Activated CD4-positive, alpha-beta T cell treated with anti-CD3 and anti-CD28 coated beads for 1 hour (primary cell): ENCODE measurements at places on chromosomes 6 and 20.

DNA sequence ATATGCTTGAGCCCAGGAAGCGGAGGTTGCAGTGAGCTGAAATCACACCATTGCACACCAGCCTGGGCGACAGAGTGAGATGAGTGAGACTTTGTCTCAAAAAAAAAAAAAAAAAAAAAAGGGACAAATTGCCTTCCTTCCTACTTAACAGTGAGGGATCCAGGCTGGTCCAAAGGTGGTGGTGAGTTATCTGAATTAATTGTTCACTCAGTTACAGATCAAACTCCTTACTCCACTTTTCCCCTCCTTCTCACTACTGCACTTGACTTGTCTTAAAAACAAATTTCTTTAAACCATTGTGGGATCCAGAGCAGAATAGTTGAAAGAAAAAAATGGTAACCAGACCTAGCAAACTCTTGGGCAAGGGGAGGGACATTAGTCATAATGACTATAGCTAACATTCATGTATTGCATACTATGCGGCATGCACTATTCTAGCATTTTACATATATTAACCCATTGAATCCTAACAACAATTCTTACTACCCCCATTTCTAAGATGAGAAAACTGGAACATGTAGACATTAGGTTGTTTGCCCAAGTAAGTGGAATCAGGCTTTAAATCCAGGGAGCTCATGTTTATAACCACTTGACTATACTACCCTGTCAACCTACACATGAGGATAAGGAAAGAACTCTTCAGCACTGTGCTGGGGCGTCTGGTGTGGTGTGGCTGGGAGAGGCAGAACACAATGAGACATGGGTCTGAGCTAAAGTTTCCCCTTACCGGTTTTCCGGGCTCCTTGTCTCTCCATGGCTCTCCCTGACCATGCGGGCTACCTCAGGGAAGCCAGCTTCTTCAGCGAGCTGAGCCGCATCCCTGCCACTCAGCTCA lies 1.5 kb downstream of the GPANK1 start:
- DNase-seq: no peak

- no peak for DNase-seq
Observed at GRCh38 chr20:620246-620645, 10.1 kb upstream of the TCF15 start.

DNA sequence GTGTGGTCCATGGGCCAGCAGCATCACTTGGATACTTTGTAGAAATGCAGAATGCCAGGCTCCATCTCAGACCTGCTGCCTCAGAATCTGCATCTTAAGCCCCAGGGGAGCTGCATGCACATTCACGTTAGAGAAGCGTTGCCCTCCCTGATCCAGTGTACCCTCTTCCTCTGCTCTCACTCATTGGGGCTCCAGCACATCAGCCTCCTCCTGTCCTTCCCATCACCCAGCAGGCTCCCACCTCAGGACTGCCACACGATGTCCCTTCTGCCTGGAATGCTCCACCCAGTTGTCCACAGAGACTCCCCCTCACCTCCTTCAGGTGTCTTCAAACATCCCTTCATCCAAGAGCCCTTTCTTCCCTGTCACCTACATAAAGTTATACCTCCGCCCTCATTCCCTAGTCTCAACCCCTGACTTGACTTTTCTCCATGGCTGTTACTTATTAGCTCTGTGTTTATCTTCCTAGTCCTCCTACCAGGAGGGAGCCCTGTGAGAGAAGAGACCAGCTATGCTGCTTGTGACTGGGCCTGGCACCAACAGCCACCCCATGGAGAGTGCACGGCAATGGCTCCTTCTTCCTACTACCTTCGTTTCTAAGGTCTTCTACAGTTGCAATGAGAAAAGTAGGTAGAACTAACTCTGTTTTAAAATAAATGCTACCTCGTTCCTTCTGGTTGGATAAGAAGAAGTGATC lies 3.3 kb upstream of the ACSS1 start:
- DNase-seq: no peak

DNA sequence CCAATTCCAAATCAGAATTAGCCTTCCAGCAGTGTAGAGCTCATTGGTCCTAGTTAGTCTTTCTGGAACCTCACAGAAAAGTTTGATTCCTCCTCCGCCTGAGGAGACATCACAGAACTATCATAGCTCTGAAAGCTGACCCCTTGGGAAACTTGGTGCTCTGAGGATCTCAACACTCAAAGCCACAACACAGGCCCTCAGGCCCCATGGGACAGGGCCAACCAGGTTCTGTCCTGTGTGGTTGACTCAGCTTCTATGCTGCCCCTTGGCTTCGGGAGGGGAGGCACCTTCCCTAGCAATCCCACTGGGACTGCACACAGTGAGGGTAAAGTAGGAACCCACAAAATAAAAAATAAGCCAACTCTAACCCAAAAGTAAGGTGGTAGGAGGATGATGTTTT lies 237.5 kb upstream of the ECI2 start:
- no peak for DNase-seq

GRCh38 chr20:61436667-61437279 lies 184.7 kb downstream of the CDH4 start:
- DNase-seq: no peak

- no peak for DNase-seq
Observed at GRCh38 chr6:122772724-122773415, 6.6 kb upstream of the FABP7 start.

DNA sequence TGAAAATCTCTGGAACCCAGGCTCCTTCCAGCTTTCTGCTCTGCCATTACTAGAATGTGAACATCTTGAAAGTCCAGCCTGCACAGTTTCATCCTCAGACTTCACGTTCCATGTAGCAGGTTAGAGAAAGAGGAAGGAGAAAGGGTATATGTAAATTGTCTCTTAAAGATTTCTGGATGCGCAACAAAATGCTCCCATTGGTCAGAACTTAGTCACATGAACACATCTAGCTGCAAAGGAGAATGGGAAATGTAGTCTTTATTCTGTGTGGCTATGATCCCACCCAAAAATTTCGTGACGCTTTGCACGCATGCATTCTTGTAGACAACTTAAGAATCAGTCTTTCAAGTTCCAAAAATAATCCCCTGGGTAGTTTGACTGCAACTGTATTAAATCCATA lies 46.4 kb upstream of the CHD6 start:
- no peak for DNase-seq

DNA sequence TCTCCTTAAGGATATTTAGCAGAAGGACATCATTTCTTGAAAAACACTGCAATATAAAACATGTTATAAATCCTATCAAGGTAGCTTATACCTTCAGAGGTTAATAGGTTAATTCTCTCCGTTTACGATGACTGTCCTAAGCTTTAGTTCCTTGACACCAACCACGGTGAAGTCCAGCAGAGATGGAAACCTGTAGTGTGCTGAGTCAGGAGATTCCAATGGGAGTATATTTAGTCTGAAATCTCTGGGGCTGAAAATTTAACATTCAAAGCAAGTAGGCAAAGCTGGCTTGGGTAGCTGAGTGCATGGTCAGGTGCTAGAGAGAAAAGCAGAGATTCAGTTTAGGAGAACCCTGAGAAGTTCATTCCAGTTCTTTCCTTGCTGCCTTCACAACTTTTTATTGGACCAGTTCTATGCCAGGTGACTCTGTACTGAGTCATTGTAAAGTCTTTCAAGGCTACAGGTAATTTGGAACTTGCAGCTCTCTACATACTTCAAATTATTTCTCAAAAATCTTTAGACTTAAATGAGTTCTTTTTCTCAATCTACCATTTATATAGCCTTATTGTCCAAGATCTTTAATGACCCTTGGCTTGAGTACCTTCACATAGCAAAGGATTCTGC lies 1009.4 kb upstream of the FLRT3 start:
- DNase-seq: no peak

- DNase-seq: no peak
Observed at GRCh38 chr20:22324505-22324904, 259.9 kb downstream of the FOXA2 start.

- DNase-seq: peak; percentile 56
Observed at GRCh38 chr20:36199345-36200257, 36.7 kb upstream of the AAR2 start.

DNA sequence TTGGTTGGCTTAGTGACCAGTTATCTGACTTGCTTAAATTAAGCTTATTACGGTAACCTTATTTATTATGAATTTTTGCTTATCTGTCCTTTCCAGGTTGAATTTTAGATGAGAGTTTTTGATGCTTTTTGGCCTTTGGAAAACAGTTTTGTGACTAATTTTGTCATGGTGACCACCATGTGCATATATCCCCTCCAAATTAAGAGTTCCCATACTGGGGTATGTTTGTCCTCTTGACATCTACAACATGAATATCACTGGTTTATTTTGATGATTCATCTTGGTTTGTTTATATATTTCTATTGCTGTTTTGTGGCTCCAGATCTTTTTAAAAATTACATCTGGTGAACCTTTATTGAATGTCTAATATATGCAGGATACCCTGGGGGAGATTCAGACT lies 61.4 kb downstream of the PHF20 start:
- DNase-seq: no peak

GRCh38 chr6:36285797-36286196 lies 15.9 kb downstream of the PNPLA1 start:
- no peak for DNase-seq

DNA sequence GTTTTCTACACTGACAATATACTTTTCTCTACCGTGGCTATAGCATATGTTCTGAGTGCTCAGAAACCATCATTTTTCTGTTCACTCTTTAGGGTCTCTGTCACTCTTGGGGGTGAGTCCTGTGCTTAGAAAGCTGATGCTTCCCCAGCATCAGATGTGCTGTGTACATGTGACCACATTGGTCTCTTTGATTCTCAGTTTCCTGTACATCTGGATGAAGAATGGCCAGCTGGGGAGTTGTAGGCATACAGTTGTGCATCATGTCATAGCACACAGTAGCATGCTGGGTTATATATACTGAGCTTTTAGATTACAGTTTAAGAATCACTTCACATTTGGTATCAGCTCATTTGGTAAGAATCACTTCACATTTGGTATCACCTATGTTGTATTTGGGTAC lies 238.6 kb upstream of the PREP start:
- DNase-seq: no peak

- DNase-seq: no peak
Observed at GRCh38 chr6:38100380-38100779, 280.9 kb downstream of the ZFAND3 start.

- DNase-seq: no peak
Observed at GRCh38 chr6:170208182-170208601, 82.7 kb downstream of the DLL1 start.

- no peak for DNase-seq
Observed at GRCh38 chr6:31401403-31401802, 2.0 kb upstream of the MICA start.

DNA sequence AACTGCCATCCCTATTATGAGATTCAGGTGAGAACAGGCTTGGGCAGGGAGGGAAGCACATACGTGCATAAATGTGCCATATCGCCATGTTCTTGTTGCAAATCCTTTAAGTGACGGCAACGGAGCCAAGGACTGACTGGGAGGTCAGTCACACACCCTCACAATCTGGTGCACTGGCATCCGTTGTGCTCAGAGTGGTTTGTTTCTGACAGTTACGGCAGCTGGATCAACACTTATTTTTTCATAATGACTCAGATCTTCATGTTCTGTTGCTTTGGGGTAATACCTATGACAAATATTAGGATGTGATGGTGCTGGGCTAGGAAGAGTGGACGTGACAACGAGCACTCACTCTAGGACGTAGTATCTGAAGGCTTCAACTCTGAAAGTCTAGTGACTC lies 56.2 kb upstream of the PREP start:
- no peak for DNase-seq

GRCh38 chr6:20564269-20564668 lies 30.0 kb downstream of the CDKAL1 start:
- DNase-seq: no peak

DNA sequence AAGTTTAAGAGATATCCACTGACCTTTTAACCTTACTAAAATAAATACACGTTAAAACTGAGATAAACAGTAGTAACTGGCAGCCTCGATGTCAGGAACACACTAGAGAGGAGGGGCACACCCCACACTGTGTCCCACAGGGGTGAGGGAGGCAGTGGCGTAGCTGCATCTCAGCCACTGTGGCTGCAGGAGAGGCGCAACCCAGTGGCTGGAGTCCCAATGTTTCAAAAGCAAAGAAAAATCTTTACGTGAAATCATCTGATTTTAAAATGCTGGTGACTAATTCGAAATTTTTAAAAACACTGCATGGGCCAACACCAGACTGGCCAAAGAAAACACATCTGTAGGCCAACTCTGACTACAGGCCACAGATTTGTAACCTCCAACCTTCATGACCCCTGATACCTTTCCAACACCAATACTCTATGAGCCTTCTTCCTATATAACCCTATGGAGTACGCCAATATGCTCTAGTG lies 54.7 kb downstream of the TRAM2 start:
- DNase-seq: no peak

GRCh38 chr6:111858347-111858746 lies 14.9 kb downstream of the FYN start:
- DNase-seq: no peak

GRCh38 chr20:50904067-50904570 lies 27.1 kb downstream of the ADNP start:
- DNase-seq: no peak

DNA sequence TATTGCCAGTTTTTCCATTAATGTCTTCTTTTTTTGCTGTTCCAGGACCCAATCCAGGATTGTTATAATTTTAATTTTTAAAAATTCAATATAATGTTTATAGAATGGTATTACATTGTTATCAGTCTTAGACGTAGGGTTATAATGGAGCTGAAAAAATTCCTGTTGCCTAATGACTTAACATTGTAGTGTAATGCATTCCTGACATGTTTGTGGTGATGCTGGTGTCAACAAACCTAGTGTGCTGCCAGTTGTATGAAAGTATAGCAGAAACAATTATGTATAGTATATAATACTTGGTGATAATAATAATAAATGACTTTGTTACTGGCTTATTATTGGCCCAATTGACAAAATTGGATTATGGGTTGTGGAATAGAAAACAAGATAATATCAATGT lies 30.4 kb downstream of the KIZ start:
- DNase-seq: no peak

GRCh38 chr6:140077827-140078560 lies 703.5 kb upstream of the CITED2 start:
- DNase-seq: no peak

- DNase-seq: peak; percentile 23
Observed at GRCh38 chr6:105994118-105994590, 92.0 kb upstream of the PRDM1 start.

DNA sequence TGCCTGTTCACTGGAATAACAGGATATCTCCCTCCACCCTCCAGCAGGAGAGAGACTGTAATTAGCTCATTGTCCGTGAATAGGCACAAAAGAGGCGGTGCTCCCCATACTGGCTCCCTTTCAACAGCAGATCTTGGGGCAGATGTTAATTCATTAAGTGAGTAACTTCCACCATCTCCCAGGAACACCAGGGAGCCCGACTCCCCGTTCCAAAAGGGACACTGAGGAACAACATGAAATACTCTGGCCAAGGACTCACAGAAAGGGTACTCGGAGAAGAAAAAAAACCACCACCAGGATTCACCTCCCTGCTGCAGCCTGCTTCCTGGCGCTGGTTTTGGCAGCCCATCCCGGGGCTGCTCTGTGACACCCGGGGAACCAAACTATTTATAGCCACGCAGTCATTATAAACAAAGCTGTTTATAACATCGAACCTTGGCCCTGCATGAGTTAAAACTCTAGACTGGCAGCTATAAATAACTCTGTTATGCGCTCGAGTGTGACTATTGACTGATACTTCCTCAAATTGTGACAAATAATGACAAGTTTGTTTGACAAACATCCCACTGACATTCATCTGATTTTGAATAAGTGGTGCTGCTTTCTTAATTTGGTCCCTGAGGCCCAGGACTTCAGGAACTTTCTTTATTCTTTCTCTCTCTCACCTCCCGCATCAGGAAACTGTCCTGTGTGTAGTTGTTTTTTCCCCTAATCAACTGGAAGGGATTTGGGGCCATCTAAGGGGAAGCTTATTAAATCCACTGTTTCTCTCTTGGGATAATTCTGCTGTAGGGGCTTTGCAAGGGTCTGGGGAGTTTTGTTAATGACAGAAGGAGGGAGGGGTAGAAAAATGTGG lies 521.6 kb downstream of the CD83 start:
- DNase-seq: no peak
